ELR (cell line): ENCODE measurements at places on chromosomes 6 and 20.

DNA sequence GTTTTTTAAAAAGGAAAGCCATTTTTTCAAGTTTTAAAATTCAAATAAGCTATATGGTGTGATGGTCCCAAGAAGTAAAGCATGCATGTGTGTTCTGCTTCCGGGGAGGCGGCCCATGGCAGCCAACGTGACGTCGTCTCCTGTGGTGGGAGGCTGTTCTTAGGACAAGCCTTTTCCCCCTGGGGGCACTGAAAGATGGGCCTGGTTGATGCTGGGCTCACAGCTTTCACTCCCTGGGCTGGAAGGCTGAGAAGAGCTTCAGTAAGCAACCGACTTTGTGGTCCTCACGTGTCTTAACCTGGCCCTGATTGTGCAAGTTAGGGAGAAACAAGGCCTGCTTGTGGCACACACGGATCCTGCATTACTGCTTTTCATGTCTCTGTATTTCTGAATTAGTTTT lies 84.1 kb downstream of the SMOC2 start:
- DNase-seq: no peak

DNA sequence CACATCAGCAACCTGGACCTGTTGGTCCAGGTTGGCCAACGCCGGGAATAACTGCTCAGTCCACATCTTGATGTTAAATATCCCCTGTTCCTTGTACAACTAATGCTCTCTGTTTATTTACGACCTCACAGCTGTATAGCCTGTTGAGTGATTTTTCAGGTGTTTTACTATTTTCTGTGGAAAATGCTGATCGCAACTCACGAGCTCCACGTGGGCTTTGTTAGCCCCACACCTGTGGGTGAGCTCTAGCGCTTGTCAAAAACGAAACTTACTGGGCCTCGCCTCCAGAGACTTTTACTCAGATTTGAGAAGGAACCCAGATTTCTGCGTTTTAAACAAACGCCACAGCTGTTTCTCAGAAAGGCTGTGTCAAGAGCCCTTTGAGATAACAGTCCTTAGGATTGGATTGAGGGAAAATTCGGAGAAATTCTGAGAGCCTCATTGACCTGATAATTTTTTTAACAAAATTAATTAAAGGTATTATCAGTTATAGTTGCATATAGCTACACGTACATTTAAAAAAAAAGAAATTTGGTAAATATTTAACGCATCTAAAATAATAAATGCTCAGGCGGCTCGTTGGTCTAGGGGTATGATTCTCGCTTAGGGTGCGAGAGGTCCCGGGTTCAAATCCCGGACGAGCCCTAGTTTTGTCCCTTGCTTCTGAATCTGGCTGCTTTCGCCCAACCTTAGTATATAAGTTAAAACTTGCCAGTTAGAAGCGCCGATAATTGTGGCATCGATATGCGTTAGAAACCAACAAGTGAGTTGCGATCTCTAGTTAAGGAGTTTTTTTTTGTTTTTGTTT lies 16.7 kb downstream of the HMGN4 start:
- peak; percentile 85 for DNase-seq

- peak; percentile 88 for DNase-seq
Observed at GRCh38 chr6:15473741-15474161, 189.1 kb downstream of the DTNBP1 start.

DNA sequence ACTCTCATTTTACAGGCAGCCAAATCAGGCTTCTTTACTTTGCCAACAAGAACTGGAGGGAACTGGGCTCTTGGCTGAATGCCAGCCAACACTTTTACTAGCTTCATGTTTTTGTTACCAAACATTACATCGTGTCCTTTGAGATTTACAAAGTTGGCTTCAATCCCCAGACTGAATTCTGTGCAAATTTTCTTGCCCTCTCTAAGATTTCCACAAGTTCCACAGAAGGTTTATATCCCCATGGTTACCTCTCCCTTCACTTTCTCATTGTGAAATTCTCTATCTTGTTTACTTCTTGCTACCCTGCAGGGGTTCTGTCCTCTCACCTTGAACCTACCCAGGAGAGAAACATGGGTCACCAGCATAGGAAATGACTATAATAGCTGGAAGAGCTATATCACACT lies 37.6 kb upstream of the PLCB1 start:
- no peak for DNase-seq

DNA sequence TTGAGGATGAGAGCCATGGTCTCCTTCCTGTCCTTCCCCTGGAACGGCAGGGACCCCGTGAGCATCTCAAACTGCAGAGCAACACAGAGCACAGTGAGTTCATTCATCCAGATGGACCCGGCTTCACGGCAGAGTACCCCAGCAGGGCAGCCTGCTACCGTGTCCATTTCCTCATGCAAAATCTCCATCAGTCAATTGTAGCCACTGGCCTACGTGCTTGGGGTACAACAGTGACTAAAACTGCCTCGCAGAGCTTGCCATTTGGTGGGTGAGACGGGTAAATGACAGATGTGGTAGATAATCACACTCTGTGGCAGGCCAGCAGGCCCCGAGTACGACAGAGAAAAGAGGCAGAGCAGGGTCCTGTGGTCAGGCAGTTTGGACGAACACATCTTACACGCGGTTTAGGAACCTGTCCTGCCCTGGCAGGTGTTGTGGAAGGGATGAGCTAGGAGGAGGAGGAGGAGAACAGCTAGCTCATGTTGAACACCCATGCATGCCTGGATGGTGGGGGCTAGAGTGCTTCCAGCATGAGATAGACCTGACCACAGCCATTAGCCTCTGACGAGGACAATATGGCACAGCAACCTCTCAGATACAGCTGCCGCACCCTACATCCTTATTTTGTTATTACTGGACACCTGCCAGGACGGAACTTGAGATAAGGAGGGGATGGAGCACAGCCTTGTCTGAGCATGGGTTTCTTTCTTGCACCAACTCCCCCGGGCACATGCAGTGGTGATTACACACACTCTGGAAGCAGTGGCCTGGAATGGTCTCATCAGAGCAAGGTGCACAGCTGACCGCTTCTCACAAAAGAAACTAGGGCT lies 95.6 kb downstream of the RAMACL start:
- DNase-seq: no peak

DNA sequence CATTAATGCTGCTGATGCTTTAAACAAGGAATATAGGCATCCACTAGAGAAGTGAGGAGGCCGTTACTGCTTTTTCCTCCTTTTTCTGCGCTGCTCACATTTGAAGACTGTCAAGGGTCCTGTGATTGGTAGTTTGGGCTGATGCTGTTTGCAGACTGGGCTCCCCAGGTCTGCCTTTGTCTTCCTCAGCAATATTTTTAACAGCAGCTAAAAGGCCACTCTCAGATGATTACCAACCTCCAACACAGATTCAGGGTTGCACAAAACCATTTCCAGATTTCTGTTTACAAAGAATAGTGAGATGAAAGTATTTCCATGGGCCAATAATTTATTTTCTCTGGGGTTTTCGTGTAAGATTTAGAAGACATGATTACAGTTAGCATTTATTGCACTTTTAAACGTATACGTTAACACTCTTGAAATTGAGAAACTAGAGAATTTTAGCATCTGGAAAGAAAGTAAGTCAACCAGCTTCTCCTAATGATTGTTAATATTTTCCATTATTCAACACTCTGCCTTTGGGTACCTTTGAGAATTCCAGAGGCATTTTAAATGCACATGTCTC lies 475.3 kb upstream of the SOX4 start:
- no peak for DNase-seq

DNA sequence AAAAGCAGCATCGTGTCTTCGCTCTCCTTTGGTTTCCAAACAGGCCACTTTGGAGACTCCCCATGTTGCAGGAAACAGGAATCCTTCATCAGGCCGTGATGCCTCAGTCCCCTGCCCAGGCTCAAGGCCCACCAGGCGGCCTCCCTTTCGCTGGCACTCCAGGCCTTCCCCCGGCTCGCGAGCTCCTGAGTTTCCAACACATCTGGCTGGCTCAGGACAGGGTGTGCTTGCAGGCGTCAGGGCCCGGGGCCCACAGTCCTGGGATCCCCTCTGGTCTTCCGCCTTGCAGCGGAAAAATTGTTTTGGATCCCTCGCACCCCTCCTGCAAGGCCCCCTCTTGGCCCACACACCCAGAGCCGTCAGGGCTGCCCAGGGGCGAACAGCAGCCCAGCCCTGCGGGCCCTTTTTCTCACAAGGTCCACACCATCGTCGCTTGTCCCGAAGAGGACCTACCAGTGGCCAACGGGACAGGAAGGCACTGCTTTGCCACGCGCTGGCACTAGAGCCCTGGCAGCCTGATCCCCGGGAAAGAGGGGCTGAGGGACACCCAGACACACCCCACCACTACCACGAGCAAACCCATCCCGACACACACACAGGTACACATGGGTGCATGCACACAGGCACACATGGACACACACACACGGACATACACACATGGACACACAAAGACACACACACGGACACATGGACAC lies 1930.9 kb upstream of the DEFB115 start:
- no peak for DNase-seq

DNA sequence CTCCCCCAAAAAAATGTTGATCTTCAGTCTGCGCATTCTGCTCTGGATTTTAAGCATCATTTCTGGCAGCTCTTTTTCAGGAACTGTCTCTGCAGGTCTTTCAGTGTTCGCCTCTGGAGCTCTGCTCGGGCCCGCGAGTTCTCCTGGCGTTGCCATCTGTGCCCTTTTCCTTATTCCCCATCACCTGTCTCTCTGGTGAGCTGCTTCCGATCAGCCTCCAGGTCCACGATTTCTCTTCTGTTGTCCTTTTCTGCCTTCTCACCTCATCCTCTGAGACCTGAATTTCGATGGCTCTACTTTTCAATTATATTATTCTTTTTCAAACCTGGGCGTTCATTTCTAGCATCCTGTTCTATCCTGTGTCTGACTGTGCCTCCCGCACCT lies 590 bp upstream of the MAP1LC3A start:
- DNase-seq: no peak

- peak; percentile 78 for DNase-seq
Observed at GRCh38 chr20:39264506-39265172, 302.5 kb downstream of the DHX35 start.
